ENCODE measurements at places on chromosomes 13 and 19. TPM values are rescaled to one million over a fixed set of nuclear protein-coding genes. Genes with fewer than 3 reads are reported as not detected.

Gene OR4F17
- not detected for total RNA-seq

Gene TMEM255B
- total RNA-seq, result 26.3 TPM

DNA sequence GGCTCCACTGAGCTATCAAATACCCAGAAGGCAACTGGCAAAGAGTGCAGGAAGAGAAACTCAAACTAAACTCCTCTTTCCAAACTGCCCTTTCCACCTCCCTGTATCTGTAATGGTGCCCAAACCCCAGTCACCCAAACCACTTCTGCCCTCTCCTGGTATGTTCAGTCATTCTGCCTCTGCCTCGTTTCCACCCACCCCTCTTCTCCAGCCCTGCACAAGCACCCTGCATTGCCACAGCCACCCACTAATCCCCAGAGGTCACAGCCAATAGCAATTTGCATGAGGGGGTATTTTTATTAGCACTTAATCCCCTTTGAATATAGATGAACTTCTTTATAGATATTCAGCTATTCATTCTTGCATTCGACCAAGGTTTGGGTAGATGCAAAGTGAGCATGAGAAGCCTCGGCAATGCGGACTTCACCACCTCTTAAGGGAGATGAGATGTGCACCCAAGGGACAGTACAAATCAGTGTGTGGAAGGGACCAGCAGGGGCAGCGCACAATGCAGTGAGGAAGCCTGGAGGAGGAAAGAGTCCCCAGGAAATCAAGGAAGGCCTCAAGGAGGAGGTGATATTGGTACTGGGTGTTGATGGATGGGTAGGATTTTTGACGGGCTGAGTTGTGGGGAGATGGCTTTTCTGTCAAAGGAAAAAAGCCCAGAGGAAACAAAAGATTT is 12.4 kb downstream of the TMEM272 start:
- no peaks in the 10 kb centered on the region for H3K4me1 ChIP-seq
- H3K4me3 ChIP-seq, result no peak overlapping the region
- peaks cover 4% of the 10 kb centered on the region for H3K27me3 ChIP-seq

- no peaks in the 10 kb centered on the region for H3K36me3 ChIP-seq
- H3K4me1 ChIP-seq, result peaks cover 40% of the 10 kb centered on the region
Observed at GRCh38 chr19:1269478-1270212, 513 bp downstream of the CIRBP start.

DNA sequence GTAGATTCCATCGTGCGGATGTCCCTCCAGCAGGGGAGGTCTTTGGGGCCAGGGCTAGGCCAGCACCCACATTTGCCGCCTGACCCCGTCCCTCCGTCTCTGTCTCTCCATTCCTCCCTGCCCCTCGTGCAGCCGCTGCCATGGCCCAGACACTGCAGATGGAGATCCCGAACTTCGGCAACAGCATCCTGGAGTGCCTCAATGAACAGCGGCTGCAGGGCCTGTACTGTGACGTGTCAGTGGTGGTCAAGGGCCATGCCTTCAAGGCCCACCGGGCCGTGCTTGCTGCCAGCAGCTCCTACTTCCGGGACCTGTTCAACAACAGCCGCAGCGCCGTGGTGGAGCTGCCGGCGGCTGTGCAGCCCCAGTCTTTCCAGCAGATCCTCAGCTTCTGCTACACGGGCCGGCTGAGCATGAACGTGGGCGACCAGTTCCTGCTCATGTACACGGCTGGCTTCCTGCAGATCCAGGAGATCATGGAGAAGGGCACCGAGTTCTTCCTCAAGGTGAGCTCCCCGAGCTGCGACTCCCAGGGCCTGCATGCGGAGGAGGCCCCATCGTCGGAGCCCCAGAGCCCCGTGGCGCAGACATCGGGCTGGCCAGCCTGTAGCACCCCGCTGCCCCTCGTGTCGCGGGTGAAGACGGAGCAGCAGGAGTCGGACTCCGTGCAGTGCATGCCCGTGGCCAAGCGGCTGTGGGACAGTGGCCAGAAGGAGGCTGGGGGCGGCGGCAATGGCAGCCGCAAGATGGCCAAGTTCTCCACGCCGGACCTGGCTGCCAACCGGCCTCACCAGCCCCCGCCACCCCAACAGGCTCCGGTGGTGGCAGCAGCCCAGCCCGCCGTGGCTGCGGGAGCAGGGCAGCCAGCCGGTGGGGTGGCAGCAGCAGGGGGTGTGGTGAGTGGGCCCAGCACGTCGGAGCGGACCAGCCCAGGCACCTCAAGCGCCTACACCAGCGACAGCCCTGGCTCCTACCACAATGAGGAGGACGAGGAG is 14.8 kb downstream of the STX10 start:
- H3K4me1 ChIP-seq, result no peaks in the 10 kb centered on the region
- no peak overlapping the region for H3K27ac ChIP-seq
- no peak for DNase-seq
- no peak overlapping the region for H3K4me3 ChIP-seq
- H3K36me3 ChIP-seq, result no peaks in the 10 kb centered on the region

GRCh38 chr19:1725100-1726064 is 27.9 kb upstream of the ONECUT3 start:
- H3K36me3 ChIP-seq, result no peaks in the 10 kb centered on the region
- peak overlapping the region; percentile 77 for H3K27ac ChIP-seq
- H3K4me3 ChIP-seq, result peak overlapping the region; percentile 56
- H3K27me3 ChIP-seq, result no peaks in the 10 kb centered on the region
- peaks cover 3% of the 10 kb centered on the region for H3K4me1 ChIP-seq
- no peak for DNase-seq

GRCh38 chr19:6233827-6234511 is 45.8 kb downstream of the MLLT1 start:
- no peaks in the 10 kb centered on the region for H3K4me1 ChIP-seq
- H3K27ac ChIP-seq, result no peak overlapping the region
- no peak overlapping the region for H3K4me3 ChIP-seq

GRCh38 chr13:99987154-99988019 is 5.8 kb downstream of the ZIC2 start:
- H3K27me3 ChIP-seq, result no peaks in the 10 kb centered on the region
- DNase-seq, result no peak
- peaks cover 3% of the 10 kb centered on the region for H3K36me3 ChIP-seq
- H3K27ac ChIP-seq, result peak overlapping the region; percentile 96

DNA sequence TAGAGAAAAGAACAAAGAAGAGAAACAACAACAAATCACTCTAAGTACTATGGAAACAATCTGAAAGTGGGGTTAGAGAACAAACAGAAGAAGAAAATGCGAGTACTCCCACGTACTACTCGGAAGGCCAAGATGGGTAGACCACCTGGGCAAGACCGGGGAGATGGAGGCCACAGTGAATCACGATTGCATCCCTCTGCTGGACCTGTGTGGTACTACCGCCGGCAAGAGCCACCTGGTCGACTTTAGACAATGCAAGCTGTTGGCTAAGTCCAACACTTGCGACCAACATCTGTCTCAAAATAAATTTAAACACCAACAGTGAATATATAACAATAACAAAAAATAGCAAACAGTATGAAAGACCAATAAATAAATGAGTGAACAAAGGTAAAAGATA is 45.5 kb upstream of the ZNF91 start:
- H3K4me3 ChIP-seq, result no peak overlapping the region
- no peaks in the 10 kb centered on the region for H3K27me3 ChIP-seq
- no peaks in the 10 kb centered on the region for H3K36me3 ChIP-seq
- DNase-seq, result no peak
- H3K4me1 ChIP-seq, result no peaks in the 10 kb centered on the region

DNA sequence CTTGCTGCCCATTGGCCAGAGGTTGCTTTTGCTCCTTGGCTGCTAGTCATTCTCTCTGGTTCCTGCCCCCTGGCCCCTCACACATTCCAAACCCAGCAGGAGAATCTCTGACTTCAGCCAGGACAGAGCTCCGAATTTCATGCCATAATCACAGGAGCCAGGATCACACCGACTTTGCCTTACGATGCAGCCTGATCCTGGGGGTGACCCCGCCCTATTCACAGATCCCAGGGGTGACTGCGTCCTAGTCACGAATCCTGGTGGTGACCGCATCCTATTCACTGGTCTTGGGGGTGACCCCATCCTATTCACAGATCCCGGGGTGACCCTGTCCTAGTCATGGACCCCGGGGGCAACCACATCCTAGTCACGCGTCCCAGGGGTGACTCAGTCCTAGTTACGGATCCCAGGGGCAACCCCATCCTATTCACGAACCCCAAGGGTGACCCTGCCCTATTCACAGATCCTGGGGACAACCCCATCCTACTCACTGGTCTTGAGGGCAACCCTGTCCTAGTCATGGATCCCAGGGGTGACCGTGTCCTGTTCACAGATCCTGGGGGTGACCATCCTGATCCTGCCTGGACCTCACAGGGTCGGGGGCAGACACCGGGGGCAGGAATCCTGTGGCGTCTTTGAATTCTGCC is 7.4 kb upstream of the TEX29 start:
- no peaks in the 10 kb centered on the region for H3K27me3 ChIP-seq
- no peaks in the 10 kb centered on the region for H3K4me1 ChIP-seq
- H3K4me3 ChIP-seq, result no peak overlapping the region
- no peak overlapping the region for H3K27ac ChIP-seq
- no peaks in the 10 kb centered on the region for H3K36me3 ChIP-seq
